ENCODE measurements at places on chromosomes 13 and 19. TPM values are rescaled to one million over a fixed set of nuclear protein-coding genes. Genes with fewer than 3 reads are reported as not detected.

The MISP3 gene
- polyA plus RNA-seq = 12.4 TPM

The IGFL1 gene
- not detected for polyA plus RNA-seq

DNA sequence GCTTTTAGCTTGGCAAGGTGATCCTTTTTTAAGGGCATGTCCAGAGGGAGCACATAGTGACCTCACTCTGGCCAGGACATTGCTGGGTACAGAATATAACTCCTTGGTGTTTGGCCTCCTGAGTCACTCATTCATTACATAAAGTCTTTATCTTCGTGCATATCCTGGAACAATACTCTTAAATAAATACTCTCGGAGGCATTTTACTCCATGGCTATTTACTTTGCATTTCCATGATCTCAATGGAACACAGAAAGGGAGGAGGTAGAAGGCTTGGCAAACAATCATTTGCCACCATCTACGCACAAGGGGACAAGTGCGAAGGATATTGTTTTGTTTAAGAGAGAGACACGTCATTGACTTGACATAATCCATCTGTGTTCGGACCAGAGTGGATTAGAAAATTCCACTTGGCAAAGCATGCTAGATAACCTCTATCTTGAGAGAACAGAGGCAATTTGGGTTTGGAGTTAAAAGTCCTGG lies 210.0 kb downstream of the IRS2 start:
- DNase-seq = no peak

- no peak for DNase-seq
Measured at GRCh38 chr13:46831588-46832194, 34.7 kb upstream of the ESD start.

DNA sequence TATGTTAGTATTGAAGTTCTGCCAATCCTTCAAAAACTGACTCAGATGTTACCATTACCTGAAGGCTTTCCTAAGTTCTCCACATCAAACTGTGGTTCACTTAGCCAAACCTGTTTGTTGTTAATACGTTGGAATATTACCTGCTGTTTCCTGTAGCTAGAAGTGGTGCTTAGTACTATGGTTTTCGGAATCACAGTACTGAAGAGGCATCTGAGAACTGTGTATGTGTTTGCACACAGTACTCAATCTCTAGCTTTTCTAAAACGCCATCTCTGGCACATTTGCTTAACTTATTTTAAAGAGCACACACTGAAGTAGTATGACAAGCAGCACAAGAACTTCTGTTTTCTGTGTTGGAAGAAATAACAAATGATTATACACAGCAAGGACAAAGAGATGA lies 248.2 kb downstream of the SHISA2 start:
- no peak for DNase-seq

GRCh38 chr13:24247016-24247415 lies 62.4 kb upstream of the C1QTNF9 start:
- no peak for DNase-seq

DNA sequence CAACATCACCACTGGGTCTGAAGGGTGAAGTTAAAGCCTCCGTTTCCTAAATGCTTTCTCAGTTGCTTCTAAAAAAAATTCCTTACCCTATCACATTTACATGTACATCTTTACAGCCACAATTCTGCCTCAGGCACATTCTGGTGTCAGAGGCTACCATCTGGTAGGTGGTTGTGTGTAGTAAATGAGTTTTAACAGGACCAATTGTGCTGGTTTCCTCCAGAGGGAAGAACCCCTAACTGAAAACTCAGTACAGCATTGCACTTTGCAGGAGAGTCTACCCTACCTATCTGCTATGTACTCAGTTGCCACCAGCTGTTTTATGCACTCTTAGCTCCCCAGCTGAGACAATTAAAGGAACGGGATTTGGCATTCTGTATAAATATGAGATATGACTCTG lies 1576.5 kb downstream of the PCDH9 start:
- DNase-seq = no peak

Measured in heart right ventricle (tissue), 16 donors.